ENCODE measurements at places on chromosomes 2 and 18.

GRCh38 chr2:100417711-100418124 is 250 bp upstream of the CHST10 start:
- DNase-seq, result no peak

GRCh38 chr2:241771286-241772062 is 5.1 kb upstream of the GAL3ST2 start:
- no peak for DNase-seq

DNA sequence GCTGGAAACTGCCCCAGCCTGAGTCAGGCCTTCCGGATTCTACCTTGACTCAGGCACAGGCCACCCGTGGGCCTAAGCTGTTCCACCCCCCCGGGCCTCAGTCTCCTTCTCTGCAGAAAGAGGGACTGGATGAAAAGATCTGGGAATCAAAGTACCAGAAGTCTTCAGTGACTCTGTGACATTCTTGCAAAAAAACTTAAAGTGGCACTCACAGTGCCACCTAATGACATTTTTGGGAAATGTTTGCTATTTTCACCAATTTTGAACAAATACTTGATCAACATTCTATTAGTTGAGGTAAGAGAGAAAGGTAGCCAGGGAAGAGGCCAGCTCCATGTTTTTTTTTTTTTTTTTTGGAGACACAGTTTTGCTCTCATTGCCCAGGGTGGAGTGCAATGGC is 48.3 kb upstream of the ACAA2 start:
- DNase-seq, result no peak

GRCh38 chr2:224971214-224971613 is 71.1 kb downstream of the DOCK10 start:
- no peak for DNase-seq

GRCh38 chr18:41660654-41661053 is 294.4 kb upstream of the PIK3C3 start:
- no peak for DNase-seq

GRCh38 chr2:207503234-207503633 is 26.5 kb upstream of the CREB1 start:
- DNase-seq, result no peak

GRCh38 chr2:147572622-147573021 is 272.2 kb upstream of the ACVR2A start:
- DNase-seq, result no peak

GRCh38 chr18:79867666-79868065 is 69.9 kb downstream of the KCNG2 start:
- no peak for DNase-seq

- no peak for DNase-seq
Measured at GRCh38 chr2:126880324-126880723, 18.4 kb upstream of the TEX51 start.

- DNase-seq, result no peak
Measured at GRCh38 chr2:192551760-192552159, 357.0 kb upstream of the TMEFF2 start.

GRCh38 chr2:54801352-54801751 is 77.9 kb downstream of the EML6 start:
- no peak for DNase-seq
